ENCODE measurements at places on chromosomes 16 and 17.

GRCh38 chr17:8153525-8153956 lies 1.3 kb upstream of the PER1 start:
- DNase-seq = peak; percentile 93
- peak overlapping the region; percentile 100 for H3K27ac ChIP-seq
- no peaks in the 10 kb centered on the region for H3K27me3 ChIP-seq
- H3K36me3 ChIP-seq = peaks cover 36% of the 10 kb centered on the region
- peak overlapping the region; percentile 91 for H3K4me3 ChIP-seq

- H3K4me1 ChIP-seq = no peaks in the 10 kb centered on the region
- H3K27me3 ChIP-seq = no peaks in the 10 kb centered on the region
- peaks cover 93% of the 10 kb centered on the region for H3K36me3 ChIP-seq
- no peak overlapping the region for H3K27ac ChIP-seq
- DNase-seq = no peak
These were observed 34.5 kb downstream of the USP22 start for GRCh38 chr17:21008160-21008915.

GRCh38 chr17:45451131-45451530 lies 18.5 kb upstream of the ARHGAP27 start:
- no peak overlapping the region for H3K27ac ChIP-seq
- no peak for DNase-seq
- peaks cover 36% of the 10 kb centered on the region for H3K36me3 ChIP-seq

GRCh38 chr16:62408760-62409159 lies 372.5 kb upstream of the CDH8 start:
- H3K4me3 ChIP-seq = no peak overlapping the region
- no peaks in the 10 kb centered on the region for H3K36me3 ChIP-seq
- H3K27me3 ChIP-seq = no peaks in the 10 kb centered on the region
- H3K4me1 ChIP-seq = no peaks in the 10 kb centered on the region
- no peak for DNase-seq

DNA sequence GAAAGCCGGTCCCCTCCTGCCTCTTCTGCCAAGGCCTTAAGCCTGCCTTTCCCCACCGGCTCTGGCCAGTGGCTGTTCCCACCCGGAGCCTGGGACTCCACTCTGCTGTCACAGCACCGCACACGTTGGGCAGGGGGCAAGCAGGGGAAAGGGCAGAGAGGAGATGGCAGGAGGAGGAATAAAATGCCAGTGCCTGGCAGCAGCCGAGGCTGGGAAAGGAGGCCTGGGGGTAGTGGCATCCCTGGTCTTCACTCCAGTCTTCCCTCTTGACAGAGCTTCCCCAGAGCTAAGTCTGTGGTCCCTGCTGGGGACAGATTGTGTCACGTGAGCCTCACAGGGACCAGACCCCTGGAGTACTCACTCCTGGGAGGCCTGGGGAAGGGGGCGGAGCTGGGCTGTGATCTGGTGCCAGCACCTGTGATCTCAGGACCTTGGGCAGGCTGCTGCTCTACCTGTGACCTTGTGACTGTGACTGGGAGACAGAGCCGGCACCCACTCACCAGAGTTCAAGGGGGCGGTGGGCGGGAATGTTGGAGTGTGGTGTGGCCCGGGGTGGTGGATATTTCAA lies 97.2 kb upstream of the GSE1 start:
- no peak for DNase-seq
- H3K36me3 ChIP-seq = no peaks in the 10 kb centered on the region
- H3K27me3 ChIP-seq = no peaks in the 10 kb centered on the region
- no peak overlapping the region for H3K4me3 ChIP-seq
- H3K4me1 ChIP-seq = peaks cover 27% of the 10 kb centered on the region

DNA sequence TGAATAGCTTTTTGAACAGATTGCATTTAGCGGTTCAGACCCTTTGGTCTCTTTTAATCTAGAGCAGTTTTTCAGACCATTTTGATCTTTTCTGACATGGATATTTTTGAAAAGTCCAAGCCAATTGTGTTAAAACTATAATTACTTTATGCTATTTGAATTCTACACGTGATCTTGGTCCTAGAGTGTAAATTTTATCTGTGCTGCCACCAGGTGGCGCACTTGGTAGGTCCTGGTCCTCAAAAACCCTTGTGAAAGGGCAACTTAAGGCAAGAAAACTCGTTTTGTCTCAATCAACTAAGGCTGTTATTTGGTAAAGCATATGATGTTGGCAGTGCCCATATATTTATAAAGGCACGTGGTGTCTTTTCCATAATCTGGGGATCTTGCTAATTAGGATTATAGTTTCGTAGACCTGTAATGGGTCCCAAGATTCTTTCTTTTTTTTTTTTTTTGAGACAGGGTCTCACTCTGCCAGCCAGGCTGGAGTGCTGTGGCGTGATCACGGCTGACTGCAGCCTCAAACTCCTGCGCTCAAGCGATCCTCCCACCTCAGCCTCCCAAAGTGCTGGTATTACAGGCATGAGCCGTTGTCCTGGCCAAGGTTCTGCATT lies 43.9 kb upstream of the TEX2 start:
- H3K27ac ChIP-seq = no peak overlapping the region
- H3K4me1 ChIP-seq = peaks cover 3% of the 10 kb centered on the region
- H3K27me3 ChIP-seq = no peaks in the 10 kb centered on the region
- no peak overlapping the region for H3K4me3 ChIP-seq

GRCh38 chr17:57552114-57552624 lies 192.9 kb downstream of the CCDC182 start:
- no peaks in the 10 kb centered on the region for H3K36me3 ChIP-seq
- no peaks in the 10 kb centered on the region for H3K27me3 ChIP-seq

DNA sequence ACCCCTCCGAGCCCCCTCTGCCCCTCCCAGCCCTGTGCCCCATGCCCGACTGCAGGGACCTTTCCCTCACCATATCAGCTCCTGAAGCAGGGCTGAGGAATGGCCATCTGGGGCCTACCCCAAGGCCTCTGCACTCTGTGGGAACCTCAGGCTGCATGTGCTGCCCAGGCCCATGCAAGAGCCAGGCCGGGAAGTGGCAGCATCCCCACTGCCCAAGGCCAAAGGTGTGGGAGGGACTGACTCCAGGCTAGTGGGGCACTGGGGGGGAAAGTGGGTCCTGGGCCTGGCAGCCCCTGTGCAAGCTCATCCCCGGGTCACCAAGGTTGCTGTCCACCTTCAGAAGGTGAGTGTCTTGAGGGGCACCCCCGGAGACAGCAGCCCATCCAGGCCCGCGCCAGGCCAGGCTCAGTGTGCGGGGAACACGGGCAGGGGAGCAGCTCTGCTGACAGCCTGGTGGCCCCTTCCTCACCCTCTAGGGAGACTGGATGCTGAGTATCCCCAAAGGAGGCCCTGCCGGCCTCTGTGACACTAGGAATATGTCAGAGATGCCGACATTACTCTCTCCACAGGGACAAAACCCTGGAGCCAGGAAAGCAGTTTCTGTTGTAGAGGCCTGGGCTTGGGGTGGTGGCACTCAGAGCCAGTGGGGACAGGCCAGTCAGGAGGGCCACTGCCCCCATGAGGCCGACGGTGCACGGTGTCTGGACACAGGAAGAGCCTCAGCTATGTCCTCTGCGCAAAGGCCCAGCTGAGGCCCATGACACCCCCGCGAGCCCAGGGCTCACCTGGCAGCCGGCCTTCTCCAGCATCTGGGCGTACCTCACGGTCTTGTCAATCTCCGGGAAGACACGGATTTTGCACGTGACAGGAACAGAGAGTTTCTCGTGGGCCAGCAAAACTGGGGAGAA lies 3.3 kb downstream of the DUS1L start:
- no peak overlapping the region for H3K27ac ChIP-seq
- no peak overlapping the region for H3K4me3 ChIP-seq
- H3K36me3 ChIP-seq = peaks cover 61% of the 10 kb centered on the region
- no peak for DNase-seq
- H3K27me3 ChIP-seq = no peaks in the 10 kb centered on the region

DNA sequence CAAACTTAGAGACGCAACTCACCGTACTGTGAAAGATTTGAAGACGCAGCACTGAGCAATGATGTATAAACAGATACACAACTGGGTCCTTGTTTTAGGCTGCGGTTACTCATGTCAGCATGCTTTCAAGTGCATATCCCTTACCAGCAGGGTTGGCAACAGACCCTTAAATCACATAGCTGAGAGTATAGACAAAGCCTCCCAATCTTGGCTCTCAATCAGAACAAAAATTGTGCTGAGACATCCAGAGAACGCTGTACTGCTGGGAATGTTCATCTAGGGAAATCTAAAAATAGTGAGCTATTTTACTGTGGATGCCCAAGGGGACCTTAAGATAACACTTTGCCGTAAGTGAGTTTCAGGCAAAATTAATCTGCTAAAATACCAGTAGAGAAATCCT lies 84.4 kb upstream of the NUDT7 start:
- H3K27me3 ChIP-seq = no peaks in the 10 kb centered on the region
- no peak for DNase-seq
- H3K27ac ChIP-seq = peak overlapping the region; percentile 82
- H3K4me1 ChIP-seq = peaks cover 33% of the 10 kb centered on the region
- H3K4me3 ChIP-seq = peak overlapping the region; percentile 17

GRCh38 chr17:2683912-2684311 lies 27.7 kb downstream of the CLUH start:
- peaks cover 45% of the 10 kb centered on the region for H3K36me3 ChIP-seq
- H3K4me3 ChIP-seq = no peak overlapping the region
- H3K27ac ChIP-seq = no peak overlapping the region
- no peak for DNase-seq
- peaks cover 33% of the 10 kb centered on the region for H3K4me1 ChIP-seq

- peak; percentile 62 for DNase-seq
- no peak overlapping the region for H3K4me3 ChIP-seq
- H3K27me3 ChIP-seq = no peaks in the 10 kb centered on the region
- H3K36me3 ChIP-seq = no peaks in the 10 kb centered on the region
- H3K27ac ChIP-seq = no peak overlapping the region
These were observed 13.7 kb downstream of the MYO15B start for GRCh38 chr17:75601057-75601987.

GRCh38 chr17:8664456-8665126 lies 34.1 kb upstream of the MYH10 start:
- H3K4me1 ChIP-seq = no peaks in the 10 kb centered on the region
- H3K27me3 ChIP-seq = no peaks in the 10 kb centered on the region
- H3K36me3 ChIP-seq = no peaks in the 10 kb centered on the region
- peak overlapping the region; percentile 67 for H3K27ac ChIP-seq
- DNase-seq = no peak

- H3K4me3 ChIP-seq = no peak overlapping the region
- no peaks in the 10 kb centered on the region for H3K4me1 ChIP-seq
- no peak for DNase-seq
- H3K36me3 ChIP-seq = no peaks in the 10 kb centered on the region
- no peak overlapping the region for H3K27ac ChIP-seq
- no peaks in the 10 kb centered on the region for H3K27me3 ChIP-seq
These were observed 3.4 kb upstream of the TM4SF5 start for GRCh38 chr17:4768298-4768697.

DNA sequence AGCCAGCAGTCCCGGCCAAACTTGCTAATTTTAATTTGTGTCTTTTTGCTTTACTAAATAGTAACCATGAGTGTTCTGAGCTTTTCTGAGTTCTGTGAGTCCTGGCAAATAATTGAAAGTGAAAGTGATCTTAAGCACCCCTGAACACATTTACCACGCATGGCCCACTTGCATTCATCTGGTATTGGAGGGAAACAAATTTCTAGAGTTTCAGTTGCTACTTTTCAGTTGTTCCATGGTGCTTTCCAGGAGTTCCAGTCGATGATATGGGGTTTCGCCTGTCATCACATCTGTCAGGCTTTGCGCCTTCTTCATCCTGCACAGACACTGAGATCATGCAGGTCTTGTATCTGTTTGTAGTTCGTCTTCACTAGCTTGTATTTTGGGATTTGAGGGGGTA lies 44.1 kb downstream of the CRLF3 start:
- H3K4me1 ChIP-seq = no peaks in the 10 kb centered on the region
- peaks cover 14% of the 10 kb centered on the region for H3K36me3 ChIP-seq
- H3K27ac ChIP-seq = no peak overlapping the region

- peaks cover 6% of the 10 kb centered on the region for H3K36me3 ChIP-seq
- H3K27ac ChIP-seq = no peak overlapping the region
- no peaks in the 10 kb centered on the region for H3K4me1 ChIP-seq
- no peaks in the 10 kb centered on the region for H3K27me3 ChIP-seq
These were observed 61.2 kb downstream of the CLEC16A start for GRCh38 chr16:11005611-11005975.

- H3K4me1 ChIP-seq = no peaks in the 10 kb centered on the region
- DNase-seq = no peak
- no peak overlapping the region for H3K4me3 ChIP-seq
- H3K36me3 ChIP-seq = no peaks in the 10 kb centered on the region
These were observed 137.2 kb downstream of the SHISA9 start for GRCh38 chr16:13038591-13038990.

GRCh38 chr16:58862334-58863021 lies 128.4 kb upstream of the GOT2 start:
- no peak overlapping the region for H3K27ac ChIP-seq
- no peaks in the 10 kb centered on the region for H3K4me1 ChIP-seq
- no peaks in the 10 kb centered on the region for H3K27me3 ChIP-seq
- H3K4me3 ChIP-seq = no peak overlapping the region

DNA sequence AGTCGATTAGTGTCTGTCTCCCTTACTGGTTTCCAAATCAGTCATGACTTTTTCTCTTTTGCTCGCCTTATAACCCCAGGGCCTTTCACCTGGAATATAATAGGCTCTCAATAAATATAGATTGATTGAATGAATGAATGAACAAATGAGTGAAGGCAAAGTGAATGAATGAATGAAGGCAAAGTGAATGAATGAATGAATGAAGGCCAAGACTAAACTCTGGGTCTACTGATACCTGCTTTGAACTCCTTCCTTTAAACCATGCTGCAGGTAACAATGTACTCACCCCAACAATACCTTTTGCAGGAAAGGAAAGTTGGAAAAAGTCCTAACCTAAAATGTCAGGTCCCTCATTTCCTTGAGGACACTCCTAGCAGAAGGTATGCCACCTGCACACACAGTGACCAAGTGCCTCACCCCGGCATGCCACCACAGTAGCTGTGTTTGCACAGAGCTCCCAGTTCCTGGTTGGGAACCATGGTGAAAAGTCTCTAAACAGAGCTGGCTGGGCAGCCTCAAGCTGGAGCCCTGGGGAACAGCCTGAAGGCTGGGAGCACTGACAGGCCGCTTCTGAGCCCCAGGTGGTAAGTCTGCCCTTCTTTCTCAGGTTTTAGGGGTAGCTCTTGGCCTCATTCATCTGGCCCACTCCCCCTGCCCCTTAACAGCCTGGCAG lies 42.7 kb upstream of the ANKFN1 start:
- no peaks in the 10 kb centered on the region for H3K4me1 ChIP-seq
- DNase-seq = no peak
- no peaks in the 10 kb centered on the region for H3K36me3 ChIP-seq
- H3K27ac ChIP-seq = no peak overlapping the region
